ENCODE measurements at places on chromosomes 1 and 21. TPM values are rescaled to one million over a fixed set of nuclear protein-coding genes. Genes with fewer than 3 reads are reported as not detected.

GRCh38 chr1:168386949-168387586 lies 106.4 kb downstream of the TBX19 start:
- peak; percentile 65 for DNase-seq

Gene MTOR
- 29.3 TPM for total RNA-seq

GRCh38 chr1:73783352-73783751 lies 414.6 kb downstream of the LRRIQ3 start:
- DNase-seq, result no peak

Gene HES2
- 0.37 TPM for total RNA-seq

- no peak for DNase-seq
These were observed 29.7 kb upstream of the GRIK3 start for GRCh38 chr1:37064039-37064438.

GRCh38 chr1:184392779-184393522 lies 6.1 kb downstream of the C1orf21 start:
- DNase-seq, result no peak

DNA sequence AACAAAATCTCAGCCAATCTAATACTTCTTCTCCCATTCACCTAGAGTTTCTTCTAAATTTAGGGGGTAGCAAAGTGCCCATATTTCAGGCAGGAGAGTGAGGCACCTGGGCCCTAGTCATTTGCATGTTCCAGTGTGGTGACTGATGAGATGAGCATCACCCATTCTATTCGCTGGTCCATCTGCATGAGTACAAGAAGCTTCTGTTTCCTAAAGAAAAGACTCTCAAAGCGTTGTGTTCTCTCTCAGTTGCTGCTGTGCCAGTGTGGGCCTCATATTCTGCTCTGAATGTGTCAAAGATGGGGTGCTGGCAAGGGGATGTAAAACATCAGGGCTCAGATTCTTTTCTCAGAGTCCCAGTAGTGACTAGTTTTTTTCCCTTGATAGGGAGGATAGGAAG lies 16.1 kb upstream of the DPYD start:
- DNase-seq, result no peak

Gene CACNA1S
- total RNA-seq, result not detected

DNA sequence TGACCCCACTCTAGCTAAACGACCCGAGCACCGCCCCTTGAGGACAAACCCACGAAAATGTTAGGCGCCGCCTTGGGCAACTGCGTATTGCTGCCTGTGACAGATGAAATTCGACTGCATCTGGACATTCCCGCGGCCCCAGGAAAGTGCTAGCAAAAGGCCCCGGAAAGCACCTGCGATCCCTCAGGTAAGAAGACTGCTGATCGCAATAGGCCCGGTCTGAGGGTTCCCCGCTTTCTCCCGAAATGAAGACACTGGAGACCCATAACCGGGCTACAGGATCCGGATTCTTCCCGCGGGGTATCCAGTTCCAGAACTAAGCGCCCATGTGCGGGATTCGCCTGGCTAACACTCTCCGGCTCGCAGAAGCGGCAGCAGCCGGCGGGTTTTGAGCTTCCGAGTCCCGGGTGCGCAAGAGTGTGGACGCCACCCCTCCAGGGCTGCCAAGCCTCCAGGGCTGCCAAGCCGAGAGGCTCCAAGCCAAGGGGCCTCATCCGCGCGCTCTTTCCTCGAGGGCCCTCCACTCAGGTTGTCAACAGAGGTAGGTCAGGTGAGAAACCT lies 157.9 kb upstream of the NBPF11 start:
- no peak for DNase-seq

Gene EXOC8
- total RNA-seq, result 17.0 TPM

DNA sequence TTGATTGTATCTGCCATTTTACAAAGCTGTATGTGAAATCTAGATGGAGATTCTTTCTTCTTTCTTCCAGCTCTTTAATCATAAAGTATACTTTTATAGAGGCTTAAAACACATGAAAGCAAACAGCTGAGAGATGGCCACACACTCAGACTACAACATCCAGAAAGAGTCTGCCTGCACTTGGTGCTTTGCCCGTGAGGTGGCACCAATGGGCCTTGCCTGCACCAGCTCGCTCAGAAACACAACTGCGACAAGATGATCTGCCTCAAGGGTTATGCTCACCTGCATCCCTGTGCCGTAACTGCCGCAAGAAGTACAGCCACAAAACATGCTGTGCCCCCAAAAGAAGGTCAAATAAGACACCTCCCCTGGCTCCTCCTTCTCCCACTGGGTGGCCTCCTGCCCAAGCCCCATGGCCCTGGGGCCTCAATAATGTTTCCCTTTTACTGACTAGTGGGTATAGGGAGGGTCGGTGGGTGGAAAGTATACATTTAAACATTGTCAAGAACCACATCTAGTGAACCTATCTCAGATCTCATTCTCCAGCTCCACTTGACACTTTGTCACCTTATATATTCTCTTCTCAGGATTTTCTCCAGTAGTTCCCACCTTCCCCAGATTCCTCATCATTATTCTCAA lies 66.7 kb upstream of the ANGPTL3 start:
- peak; percentile 28 for DNase-seq

DNA sequence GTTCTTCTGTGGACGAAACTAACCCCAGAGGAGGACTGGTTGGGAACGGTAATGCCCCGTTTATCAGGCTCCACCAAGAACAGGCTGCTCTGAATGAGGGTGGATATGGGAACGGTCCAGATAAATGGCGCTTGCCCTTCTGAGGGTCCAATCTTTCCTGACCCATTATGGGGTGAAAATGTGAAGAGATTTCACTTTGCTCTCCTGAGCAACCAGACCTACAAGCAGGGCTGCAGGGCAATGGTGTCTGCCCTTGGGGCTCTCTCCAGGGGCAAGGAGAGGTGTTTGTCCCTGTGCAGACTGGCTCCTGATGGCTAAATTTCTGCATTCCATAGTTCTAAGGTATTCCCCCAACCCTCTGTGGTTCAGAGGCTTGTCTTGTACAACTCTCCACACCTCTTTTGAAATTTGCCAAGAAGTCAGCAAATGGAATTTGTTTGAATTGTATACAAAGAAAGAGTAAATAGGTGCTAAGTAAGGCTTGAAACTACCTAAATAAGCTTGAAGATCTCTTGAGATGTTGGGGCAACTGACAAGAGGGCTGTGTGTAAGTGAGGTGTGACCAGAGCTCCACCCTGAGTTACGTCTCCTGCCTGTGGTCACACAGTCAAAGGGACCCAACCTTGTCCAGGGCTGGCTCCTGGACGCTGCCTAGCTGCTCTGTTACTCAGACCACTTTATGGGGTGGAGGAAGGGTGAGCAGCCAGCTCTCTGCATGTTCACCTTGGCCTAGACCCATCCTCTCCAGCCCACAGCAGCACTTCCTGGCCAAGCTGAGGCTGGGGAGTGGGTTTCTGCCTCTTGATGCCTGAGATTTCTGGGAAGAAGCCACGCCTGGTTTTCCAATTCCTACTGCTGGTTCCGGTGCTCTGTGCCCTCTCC lies 24.8 kb downstream of the SLC2A1 start:
- no peak for DNase-seq

DNA sequence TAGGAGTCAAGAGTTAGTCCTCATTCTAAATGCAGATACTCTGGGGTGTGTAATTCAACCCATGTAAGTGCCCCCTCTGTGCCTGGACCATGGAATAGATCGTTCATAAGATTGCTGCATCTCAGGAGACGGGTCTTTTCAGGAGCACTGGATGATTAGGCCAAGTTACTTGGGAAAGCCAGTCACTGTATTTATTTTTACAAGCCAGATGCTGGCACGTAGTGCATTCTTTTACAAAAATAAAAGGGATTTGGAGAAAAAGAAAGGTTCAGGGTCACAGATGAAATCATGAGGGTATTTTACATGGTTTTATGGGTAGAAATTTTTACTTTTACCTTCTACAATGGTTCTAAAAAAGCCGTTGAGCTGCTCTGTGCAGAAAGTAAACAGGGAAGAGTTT lies 102.6 kb upstream of the UBE2U start:
- no peak for DNase-seq

DNA sequence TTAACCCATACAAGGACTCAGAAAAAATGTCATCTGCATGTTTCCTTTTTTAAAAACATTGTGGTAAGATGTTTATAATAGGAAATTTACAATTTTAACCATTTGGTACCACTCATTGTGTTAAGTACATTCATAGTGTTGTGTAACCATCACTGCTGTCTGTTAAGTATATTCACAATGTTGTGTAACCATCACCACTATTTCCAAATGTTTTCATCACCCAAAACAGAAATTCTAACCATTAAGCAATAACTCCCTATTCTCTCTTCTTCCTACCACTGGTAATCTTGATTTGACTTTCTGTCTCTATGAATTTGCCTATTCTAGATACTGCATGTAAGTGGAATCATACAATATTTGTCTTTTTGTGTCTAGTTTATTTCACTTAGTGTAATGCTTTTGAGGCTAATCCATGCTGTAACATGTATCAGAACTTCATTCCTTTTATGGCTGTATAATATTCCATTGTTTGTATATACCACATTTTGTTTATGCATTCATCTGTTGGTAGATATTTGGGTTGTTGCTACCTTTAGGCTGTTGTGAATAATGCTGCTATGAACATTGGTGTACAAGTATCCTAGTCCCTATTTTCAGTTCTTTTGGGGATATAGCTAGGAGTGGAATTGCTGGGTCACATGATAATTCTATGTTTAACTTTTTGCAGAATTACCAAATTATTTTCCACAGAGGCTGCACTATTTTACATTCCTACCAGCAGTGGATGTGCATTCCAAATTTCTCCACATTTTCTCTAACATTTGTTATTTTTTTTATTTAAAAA lies 14.1 kb downstream of the HIPK1 start:
- DNase-seq, result no peak

Gene OR2T35
- total RNA-seq, result not detected

Gene SELL
- 3.0 TPM for total RNA-seq

Gene BMP8B
- total RNA-seq, result 0.59 TPM

DNA sequence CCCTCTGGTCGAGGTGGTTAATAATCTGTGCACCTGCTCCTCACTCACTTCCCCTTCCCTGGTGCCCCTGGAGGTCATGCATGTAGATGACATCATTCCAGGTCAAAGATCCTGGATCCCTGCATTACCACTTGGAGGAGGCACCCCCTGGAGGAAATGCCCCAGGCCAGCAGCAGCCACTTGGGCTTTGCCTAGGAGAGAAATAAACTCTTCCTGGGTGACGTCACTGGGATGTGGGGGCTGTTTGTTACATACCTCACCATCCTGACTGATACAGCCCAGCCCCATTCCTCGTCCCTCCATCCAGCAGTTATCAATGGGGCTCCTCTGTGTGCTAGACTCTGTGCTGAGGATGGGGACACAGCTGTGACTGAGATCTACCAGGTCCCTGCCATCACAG lies 433.6 kb downstream of the PTPRU start:
- DNase-seq, result no peak

Gene ADAMTS1
- 139 TPM for total RNA-seq
